ENCODE measurements at places on chromosomes 6 and 20.
A peak's percentile ranks its signal among the peaks of the same experiment; 100 is the strongest.

DNA sequence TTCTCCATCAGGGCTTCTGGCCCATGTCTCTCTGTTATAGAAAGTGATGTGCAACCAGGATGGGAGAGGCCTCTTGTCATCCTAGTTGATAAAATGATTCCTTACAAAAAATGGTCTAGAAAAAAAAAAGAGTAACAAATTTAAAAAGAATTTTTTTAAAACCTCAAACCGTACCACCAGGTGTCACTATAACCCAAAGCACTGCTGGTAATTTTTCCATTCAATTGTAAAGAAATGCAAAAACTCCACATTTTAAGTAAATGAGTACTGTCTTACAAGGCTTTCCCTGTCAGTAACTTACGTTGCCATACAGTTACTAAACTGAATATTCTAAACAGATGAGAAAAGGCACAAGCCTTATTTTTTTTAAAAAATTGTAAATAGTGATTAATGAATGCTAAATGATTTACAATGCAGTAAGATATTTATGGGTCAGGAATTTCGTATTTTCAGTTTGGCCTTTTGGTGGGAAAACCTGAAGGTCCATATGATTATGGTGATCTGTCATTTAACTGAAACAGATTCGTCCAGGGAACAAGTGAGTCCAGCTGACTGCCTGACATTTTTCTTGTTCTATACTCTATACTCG, 95.4 kb downstream of the OGFRL1 start:
- peak; percentile 25 for DNase-seq

DNA sequence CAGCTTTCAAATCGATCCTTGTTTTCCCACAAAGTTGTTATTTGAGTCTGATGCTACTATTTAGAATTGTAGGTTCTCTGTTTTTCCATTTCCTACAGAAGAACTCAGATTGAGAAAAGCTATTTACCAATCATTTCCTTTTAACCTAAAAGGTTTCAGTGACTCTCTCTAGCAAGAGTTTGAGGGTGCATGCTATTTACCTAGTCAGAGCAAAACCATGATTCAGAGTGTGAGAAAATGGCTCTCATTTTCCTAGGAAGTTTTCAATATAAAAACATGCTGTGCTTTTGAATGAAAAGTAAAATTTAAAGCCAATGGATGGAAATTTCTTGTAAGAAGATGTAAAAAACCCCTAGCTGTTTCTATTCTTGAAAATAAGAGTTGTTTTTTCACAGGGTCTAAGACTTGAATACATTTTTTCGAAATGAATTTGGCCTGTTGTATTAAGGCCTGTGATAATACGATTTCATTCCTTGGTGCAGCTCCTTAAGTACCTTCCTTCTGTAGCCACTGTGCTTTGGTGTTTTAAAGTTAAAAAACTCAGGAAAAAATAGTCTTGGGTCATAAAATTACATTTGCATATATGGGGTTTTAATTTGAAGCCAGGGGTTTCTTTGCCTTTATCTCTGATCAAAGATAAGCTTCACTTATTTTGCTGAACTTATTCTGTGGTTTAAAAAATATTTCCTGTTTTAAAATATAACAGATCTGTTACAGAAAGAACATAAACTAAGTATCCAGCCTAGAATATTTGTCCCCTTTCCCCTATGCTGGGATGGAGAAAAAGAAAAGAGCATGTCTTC, 18.0 kb upstream of the RSPH3 start:
- DNase-seq = no peak

GRCh38 chr6:160253292-160253691, 5.3 kb downstream of the SLC22A2 start:
- no peak for DNase-seq

DNA sequence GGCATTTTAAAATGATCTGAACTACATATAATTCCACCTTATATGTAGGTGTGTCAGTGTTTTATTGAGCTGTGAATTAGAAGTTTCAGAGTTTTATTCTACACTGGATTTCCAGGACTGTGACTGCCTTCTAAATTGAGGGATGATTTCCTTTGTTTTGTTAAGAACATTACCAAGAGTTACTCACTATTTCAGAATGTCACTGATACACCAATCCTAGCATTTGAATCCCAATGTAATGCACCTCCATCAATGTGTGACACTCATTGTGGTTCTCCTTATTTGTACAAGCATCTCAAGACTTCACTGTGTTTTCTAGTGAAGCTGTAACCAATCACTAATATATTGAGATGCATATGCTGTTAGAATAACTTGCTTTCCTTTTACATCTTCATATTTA, 86.8 kb downstream of the PLCB1 start:
- no peak for DNase-seq

- no peak for DNase-seq
These were observed 68.7 kb upstream of the KCNK16 start for GRCh38 chr6:39391182-39391581.

- DNase-seq = no peak
These were observed 22.3 kb upstream of the IER3 start for GRCh38 chr6:30766461-30767157.

DNA sequence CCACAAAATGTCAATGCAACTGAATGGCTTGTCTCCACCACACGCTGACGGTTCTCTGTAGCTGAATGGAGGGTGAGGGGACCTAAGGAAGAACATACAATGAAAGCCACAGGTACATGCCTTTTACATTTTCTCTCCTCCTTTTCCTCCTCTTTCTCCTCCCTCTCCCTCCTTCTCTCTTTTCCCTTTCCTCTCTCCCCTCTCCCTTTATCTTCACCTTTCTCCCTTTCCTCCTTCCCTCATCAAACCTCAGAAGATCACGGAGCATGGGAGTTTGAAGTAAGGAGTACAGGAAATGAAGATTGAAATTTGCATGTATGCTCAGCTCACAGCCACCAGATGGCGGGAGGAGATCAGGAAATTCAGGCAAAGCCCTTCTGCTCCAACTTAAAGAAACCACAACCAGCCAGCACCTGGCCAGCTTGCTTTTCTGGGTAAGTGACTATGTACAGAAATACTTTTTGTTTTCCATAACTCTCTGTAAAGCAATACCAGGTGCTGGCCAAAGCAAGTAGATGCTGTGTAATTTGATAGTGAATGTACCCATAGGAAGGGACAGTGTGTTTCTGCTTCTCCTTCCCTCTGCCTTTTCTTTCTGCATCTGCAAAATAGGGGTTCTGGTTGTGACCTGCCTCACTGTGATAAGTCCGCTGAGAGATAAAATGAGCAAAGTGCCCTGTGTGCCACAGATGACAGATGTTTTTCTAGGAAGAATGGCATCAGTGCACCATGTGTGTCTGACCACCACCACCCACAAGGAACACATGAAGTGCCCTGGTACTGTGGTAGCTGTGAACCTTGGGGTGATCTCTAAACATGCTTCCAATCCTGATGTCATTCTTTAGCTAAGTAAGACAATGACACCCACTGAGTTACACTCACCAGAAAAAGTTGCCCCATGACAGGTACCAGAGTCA, 18.6 kb upstream of the FOXO3 start:
- peak; percentile 84 for DNase-seq

GRCh38 chr6:41177695-41178094, 14.8 kb upstream of the TREM2 start:
- DNase-seq = no peak

DNA sequence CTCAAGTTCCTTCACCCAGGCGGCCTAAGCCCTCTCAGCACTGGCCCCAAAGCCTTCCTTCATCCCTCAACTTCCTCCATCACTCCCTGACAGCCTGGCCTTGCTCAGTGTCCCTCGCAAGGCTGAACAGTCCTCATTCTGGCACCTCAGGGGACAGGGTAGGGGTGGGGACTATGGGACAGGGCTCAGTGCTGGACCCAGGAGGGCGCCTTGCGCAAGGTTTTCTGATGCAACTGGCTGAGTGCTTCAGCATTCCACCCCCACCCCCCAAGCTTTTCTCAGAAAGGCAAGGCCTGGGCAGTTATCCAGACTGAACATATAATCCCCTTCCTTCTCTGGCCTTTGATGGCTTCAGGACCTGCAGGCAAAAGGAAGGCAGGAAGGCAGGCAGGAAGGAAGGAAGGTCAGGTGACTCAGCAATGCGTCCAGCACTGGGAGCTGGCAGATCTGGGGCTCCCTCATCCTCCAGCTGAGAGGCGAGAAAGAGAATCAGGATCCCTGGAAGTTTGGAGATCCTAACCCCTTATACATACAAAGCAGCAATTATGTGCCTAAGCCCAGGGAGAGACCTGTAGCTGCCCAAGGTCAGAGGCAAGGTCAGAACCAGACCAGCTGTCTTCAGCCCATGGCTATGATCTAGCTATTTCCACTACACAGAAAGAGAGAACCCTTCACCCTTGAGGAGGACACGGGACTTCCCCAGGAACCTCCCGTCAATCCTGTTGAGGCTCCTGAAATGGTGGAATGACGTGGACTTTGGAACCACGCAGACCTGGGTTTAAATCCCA, 8.6 kb upstream of the TRIB3 start:
- peak; percentile 96 for DNase-seq

DNA sequence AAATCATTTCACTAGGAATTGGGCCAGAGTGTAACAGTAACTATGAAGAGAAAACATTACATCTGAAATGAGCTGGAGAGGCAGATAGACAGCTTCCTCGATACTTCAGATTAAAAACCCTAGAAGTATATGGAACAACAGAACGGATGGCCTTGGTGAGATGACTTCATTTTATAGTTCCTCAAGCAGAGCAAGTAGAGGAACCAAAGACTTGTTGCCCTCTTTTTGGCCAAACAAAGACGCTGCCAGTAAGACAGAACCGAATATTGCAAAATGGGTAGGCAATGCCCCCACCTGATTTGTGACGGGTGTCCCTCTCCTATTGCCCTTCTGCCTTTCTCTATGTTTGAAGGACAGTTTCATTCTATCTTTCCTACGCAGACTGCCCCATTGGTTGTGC, 53.5 kb downstream of the AGPAT4 start:
- no peak for DNase-seq

- peak; percentile 89 for DNase-seq
These were observed 19.1 kb downstream of the SPATA2 start for GRCh38 chr20:49896204-49896603.

DNA sequence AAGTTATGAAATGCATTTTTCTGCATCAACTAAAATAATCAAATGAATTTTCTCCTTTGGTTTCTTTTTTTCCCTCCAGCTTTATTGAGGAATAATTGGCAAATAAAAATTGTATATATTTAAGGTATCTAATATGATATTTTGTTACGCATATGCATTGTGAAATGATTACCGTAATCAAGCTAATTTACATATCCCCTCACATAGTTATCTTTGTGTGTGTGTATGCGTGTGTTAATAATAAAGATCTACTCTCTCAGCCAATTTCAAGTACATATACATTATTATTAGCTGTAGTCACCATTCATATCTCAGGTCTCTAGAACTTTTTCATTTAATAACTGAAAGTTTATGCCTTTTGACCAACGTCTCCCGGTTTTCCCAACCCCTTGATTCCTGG, 61.1 kb downstream of the SYCP2L start:
- DNase-seq = no peak

GRCh38 chr6:26363882-26364701, 906 bp upstream of the BTN3A2 start:
- DNase-seq = peak; percentile 37

GRCh38 chr20:47927385-47927851, 142.1 kb upstream of the SULF2 start:
- no peak for DNase-seq

DNA sequence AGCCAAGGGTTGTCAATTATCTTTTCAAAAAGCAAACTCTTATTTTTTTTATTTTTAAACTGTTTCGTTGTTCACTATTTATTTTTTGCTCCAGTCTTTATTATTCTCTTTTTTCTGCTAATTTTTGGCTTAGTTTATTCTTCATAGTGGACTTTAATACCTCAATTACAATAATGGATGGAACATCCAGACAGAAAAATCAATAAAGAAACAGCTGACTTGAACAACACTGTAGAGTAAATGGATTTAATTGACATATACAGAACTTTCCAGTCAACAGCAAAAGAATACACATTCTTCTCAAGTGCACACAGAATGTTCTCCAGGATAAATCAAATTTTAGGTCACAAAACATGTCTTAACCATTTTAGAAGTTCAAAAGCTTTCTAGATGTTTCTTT, 111.5 kb downstream of the MEI4 start:
- no peak for DNase-seq

- DNase-seq = no peak
These were observed 45.0 kb downstream of the TIAM2 start for GRCh38 chr6:155040154-155040553.

- no peak for DNase-seq
These were observed 26.2 kb downstream of the ATXN1 start for GRCh38 chr6:16735014-16735413.

DNA sequence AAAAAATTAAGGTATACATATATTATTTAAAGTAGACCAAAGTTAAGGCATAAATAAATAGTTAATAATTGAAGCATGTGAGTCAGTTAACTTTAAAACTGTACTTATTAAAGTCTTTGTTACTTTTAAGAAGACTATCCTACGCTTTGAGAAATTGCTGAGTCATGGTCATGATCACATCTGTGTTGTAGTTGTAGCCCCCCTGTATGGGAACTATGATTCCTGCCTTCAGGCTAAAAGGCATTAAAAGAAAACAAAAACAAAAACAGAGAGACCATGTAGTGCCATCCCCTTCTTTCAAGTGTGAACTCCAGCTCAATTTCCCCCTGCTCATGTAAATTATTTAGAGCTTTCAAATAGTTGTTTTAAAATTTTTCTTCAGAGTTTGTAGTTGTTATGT, 123.4 kb downstream of the FLRT3 start:
- no peak for DNase-seq

GRCh38 chr6:158687506-158687905, 37.7 kb downstream of the SYTL3 start:
- DNase-seq = no peak

- DNase-seq = no peak
These were observed 50.8 kb downstream of the GRM4 start for GRCh38 chr6:34095136-34095505.

- DNase-seq = no peak
These were observed 27.6 kb upstream of the MRPS18A start for GRCh38 chr6:43715056-43715788.

DNA sequence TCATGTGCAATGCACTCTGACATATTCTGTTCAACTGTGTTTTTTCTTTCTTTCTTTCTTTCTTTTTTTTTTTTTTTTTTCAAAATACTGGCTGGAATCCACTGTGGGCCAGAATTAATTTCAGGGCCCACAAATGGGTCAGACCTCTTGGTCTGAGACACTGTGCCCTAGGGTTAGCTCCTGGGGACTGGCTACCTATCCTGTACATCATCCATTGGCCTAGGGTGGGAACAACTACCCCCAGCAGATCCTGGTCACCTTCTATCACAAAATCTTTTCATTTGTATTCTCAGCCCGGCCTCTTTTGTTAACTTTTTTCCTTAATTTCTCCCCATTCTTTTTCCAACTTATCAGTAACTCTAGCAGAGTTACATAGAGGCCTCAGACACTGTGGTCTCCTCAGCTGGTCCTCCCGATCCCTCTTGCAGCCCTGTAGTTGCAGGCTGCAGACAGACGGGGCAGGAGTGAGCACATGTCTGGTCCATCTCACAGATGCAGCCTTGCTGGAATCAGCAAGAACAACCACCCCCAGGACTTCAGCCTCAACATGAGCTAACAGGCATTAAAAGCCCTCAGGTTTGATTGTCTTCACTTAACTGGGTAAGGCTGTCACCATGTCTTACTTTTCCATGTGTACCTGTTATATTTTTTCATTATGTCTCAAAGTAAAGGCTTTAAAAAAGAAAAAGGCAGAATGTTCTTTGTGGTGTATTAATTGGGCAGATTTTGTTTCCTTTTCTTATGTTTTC, 41.3 kb downstream of the TXLNB start:
- peak; percentile 76 for DNase-seq

- no peak for DNase-seq
These were observed 277.9 kb upstream of the TCF21 start for GRCh38 chr6:133610971-133611370.

Data from AML-193 (cell line).